ENCODE measurements at places on chromosomes 13 and 19.

DNA sequence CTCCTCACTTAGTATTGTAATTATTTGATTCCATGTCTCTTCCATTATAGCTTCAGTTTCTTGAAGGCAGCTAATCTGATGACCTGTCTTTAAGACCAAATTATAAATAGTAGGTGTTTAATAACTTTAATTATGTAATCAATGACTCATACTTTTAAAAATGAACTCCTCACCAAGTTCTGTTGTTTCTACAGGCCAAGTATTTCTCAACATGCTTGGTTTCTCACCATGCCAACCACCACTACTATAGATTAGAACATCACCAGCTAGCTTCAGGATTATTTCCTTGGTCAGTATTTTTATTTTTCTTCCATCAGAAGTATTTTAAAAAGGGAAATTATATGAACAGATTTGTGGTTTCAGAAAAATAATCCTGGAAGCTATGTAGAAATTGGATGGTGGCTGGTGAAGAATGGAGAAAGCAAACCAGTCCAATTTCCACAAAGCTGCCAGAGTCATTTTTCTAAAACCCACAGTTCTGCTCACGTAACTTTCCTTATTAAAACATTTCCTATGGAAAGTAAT is 237.7 kb upstream of the DACH1 start:
- DNase-seq: no peak

GRCh38 chr13:67437244-67437643 is 207.1 kb upstream of the PCDH9 start:
- DNase-seq: no peak

GRCh38 chr19:42351079-42351735 is 25.8 kb downstream of the MEGF8 start:
- DNase-seq: no peak

GRCh38 chr13:50991579-50992521 is 82.3 kb downstream of the RNASEH2B start:
- no peak for DNase-seq

DNA sequence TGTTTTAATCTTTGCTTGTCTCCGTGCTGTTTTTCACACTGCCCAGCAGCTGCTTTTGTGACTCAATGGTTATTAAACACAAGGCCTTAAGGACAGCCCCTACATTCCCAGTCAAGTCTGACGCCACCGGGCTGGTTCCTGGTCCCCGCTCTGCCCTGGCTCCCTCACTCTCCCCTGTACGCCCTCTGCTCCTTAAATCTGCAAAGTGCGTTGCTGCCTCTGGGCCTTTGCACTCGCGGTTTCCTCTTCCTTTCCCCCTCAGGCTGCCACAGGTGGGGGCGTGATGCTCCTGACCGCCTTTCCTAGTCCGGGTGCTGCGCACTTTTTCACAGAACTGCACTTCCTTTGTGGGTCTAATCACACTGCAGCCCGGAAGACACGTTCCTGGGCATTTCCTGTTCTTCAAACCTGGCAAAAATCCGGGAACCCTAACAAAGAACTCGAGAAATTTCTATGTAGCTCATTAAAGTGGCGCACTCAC is 25.6 kb downstream of the NOSIP start:
- peak; percentile 10 for DNase-seq

DNA sequence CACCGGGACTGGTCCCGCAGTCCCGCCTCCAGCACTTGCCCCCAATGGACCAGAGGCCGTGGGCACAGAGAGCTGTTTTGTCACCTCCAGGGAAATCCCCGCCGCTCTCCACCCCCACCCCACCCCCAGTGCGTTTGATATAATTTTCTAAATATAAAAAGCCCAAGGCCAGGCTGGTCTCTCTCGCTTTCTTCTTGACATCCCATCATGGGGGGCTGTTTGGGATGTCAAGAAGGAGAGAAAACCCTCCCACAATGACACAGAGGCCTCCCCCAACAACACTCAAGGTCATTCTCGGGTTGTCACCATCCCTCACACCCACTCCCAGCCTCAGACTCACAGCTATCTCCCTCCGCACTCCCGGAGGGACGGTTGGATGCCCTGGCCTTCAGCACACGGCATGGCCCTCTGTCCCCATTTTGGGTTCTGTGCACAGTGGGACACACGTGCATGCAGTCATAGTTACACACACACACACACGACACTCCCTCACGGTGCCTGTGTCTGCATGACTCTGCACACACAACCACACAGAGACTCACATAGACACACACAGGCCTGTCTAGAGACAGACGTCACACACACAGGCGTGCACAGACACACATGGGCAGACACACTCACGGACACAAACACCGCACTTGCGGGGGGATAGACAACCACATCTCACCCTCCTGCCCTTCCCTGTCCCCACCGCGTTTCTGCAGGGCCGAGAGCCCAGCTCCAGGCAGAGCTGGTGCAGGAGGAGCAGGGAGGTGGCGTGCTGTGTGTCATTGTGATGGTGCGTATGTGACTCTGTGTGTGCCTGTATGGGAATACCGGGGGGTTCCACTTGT is 4.8 kb upstream of the NFIC start:
- DNase-seq: no peak

DNA sequence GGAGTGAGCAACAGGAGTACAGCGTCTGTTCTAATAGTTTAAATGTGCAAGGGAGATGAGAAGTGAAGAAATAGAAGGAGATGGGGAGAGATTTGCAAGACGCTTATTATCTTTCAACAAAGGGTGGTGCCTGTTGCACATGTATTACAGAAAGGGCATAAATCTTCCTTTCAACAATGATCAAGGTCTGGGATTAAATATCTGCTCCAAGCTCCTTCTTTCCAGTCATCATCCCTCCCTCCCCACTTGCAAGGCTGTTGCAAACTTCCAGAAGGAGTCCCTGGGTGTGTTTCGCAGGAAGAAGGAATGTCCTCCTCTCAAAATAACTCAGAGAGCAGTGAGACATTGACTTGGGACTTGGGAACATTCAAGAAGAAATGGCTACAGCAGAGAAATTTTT is 63.5 kb upstream of the MYCBP2 start:
- no peak for DNase-seq

DNA sequence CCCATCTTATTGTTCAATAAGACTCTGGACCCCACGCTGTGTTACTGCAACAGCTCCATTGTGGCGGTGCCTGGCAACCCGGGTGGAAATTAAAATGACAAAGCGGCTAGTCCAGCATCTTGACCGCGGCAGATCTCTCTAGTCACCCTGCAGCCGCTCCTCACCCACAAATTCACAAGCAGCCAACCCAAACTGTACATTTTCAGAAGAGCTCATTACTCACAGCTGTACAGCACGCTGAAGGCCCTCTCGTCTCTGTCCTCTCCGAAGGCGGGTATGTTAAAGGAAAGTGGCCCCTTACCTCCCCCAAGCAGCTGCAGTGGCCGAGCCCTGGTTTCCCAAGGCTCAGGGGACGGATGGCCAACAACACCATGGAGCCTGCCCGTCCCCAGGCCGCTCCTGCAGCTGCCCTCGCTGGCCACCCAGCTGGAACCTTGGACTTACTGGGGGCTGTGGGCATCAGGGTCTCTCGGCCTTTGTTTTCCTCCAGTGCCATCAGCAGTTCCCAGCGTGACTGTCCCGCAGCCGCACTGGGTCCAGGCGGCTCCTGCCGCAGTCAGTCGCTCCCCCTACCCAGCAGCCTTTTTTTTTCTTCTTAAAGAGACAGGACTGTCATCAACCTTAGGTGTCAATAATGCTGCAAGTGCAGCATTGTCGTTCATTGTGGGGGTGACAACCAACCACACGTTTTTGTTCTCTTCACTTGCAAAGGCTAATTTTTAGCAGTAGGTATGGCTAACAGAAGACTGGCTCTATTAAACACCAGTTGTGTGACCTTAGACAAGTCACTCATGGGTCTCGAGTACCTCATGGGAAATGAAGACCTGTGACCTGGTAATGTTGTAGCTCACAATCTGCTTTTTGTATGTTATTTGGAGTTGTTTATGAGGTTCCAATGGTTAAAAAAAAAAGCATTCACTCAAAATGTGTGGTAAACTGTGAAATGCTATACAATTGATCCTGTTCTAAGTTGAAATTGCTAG is at the start of gene SACS:
TSS of gene SACS (minus strand) at position 532 of the 983 bp plus-strand sequence. CDS start 22,463 bp downstream, outside the sequence.
- DNase-seq: peak; percentile 84

- DNase-seq: no peak
These were observed 256.9 kb downstream of the SPRY2 start for GRCh38 chr13:80083853-80084676.

GRCh38 chr19:7871437-7872305 is 2.5 kb downstream of the PRR36 start:
- peak; percentile 85 for DNase-seq

DNA sequence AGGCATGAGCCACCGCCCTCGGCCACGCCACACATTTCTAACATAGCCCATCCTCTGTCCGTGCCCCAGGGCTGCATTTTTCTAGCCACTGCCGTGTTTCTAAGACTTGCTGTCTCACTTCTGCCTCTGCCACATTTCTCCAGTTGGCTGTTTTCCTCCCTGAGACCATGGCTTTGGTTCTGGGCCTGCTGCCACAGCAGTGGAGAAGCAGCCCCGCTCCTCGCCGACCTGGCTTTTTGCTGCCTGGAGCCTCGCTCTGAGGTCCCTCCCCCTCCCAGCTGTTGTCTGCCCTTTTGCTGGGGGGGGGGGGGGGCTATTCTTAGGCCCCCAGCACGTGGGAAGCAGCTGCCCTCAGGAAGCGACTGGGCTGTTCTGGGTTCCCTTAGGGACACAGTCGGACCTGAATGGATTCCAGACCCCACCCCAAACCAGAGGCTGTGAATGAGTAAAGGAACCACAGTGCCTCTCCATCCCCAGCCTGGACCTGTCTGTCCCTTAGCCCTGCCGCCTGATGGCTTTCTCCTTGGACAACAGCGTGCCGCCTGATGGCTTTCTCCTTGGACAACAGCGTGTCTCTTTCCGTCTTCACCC is 3.3 kb downstream of the GYS1 start:
- DNase-seq: no peak

- DNase-seq: no peak
These were observed 256.1 kb downstream of the FOXO1 start for GRCh38 chr13:40410315-40410714.
